Activated CD8-positive, alpha-beta T cell treated with anti-CD3 and anti-CD28 coated beads, Interleukin-2, amount 10 ng/mL, durations not matched to agents 7 days and 5 days (primary cell): ENCODE measurements at places on chromosomes 5 and 9.

DNA sequence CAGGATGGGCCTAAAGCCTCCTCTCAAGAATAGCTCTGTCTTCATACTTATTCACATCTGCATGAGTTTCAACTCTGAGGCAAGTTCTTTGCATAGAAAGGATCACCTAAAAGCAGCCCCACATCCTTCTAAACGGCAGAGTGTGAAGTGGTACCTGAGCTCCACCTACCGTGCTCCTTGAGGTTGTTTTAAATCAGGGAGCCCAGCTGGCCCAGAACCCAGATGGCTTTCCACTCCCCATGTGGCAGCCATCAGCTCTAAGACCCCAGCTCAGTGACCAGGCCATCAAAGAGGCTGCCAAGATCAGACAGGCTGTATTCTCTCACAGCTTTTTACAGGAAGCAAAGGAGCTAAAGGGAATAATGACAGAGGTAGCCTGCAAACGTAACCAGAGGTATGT, 299.3 kb downstream of the RASEF start:
- no peak for DNase-seq

DNA sequence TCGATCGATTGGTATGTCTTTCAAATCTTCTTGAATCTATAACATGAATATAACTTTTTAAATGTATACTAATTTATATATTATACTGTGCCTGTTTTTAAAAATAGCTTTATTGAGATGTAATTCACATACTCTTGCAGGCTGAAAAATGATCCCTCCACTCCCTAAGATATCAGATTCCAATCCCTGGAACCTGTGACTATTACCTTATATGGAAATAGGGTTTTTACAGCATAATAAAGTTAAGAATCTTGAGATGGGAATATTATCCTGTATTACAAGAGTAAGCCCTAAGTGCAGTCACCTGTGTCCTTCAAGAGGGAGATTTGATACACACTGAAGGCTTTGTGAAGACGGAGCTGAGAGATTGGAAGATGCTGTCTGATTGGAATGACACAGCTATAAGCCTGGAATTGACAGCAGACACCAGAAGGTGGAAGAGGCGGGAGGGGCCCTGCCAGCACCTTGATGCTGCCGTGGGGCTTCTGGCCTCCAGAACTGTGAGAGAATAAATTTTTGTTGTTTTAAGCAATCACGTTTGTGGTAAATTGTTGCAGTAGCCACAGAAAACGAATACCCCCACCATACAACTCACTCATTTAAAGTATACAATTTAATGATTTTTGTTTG, 161.3 kb downstream of the RMI1 start:
- DNase-seq = no peak

- DNase-seq = no peak
Observed at GRCh38 chr5:75663579-75664284, 52.5 kb downstream of the ANKDD1B start.

DNA sequence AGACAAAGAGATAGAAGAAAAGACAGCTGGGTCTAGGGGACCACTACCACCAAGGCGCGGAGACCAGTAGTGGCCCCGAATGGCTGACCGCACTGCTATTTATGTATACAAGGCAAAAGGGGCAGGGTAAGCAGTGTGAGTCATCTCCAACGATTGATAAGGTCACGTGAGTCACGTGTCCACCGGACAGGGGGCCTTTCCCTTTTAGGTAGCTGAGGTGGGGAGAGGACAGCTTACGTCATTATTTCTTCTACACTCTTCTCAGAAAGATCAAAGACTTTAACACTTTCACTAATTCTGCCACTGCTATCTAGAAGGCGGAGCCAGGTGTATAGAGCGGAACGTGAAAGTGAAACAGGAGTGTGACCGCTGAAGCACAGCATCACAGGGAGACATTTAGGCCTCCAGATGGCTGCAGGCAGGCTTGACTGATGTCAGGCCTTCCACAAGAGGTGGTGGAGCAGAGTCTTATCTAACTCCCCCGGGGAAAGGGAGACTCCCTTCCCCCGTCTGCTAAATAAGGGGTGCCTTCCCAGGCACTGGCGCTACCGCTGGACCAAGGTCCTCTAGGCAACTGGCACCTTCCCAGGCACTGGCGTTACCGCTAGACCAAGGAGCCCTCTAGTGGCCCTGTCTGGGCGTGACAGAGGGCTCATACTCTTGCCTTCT, 6.1 kb upstream of the PRR16 start:
- DNase-seq = peak; percentile 63

DNA sequence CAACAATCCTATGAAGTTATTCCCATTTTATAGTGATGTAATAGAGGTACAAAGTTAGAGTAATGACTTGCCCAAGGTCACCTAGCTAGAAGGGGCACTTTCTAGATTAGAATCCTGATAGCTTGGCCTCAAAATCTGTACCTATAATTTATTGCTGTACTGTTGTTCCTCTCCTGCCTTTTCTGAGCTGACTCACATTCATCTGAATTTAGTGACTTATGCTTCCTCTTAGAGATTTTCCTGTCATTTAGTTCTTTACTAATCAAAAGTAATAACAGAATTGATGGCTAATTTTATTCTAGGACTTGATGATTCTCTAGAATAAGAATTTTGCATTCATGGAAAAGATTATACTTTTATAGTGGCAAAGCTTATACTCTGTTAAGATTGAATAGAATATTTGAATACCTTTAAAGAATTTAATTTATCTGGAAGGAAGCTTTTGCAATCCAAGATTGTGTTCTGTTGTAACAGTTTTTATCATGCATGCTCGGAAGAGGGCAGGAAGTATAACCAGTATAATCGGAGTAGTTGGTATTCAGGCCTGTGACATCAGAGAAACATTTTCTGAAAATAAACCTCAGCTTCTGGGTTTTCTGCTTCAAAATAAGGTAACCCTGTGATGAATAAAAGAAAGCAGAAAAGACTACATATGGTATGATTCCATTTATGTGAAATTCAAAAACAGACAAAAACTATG, 21.3 kb downstream of the CYSTM1 start:
- DNase-seq = no peak

DNA sequence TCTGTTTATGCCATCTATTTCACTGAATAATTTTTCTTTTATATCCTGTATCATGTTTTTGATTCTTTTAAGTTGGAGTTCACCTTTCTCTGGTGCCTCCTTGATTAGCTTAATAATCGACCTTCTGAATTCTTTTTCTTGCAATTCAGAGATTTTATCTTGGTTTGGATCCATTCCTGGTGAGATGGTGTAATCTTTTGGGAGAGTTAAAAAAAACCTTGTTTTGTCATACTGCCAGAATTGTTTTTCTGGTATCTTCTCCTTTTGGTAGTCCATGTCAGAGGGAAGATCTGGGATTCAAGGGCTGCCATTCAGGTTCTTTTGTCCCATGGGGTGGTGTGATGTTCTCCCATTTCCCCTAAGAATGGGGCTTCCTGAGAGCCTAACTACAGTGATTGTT, 800.8 kb upstream of the TYRP1 start:
- no peak for DNase-seq

DNA sequence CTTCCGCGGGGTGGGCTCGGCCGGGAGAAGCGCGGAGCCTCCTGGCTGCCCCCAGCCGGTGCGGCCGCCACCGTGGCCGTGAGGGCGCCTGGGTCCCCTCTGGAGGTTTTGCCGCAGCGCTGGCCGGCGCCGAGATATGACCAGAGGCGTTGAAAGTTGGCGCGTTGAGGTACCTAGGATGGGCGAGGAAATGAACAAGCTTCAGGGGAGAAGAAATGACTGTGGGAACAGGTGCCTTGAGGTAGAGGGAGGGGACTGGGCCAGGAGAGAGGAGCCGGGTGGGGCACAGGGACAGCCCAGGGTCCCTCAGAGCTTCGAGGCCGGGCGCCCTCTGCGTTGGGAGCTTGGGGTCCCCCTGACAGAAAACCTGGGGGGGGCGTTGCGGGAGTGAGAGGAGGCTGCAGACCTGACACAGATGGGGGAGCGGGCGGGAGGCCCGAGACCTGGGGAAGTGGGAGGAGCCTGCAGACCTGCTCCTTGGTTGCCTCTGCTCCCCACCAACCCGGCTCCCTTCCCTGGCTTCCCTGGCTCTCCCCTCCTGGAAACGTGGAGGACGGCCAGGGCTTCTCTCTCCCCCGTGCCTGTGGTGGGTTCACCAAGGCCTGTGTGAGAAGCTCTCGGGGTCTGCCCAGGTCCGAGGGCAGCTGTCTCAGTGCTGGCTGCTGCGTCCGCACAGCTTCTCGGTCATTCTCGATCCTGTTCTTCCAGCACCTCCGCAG, 14.2 kb downstream of the RABL6 start:
- DNase-seq = no peak

GRCh38 chr9:94874316-94874715, 147.8 kb downstream of the AOPEP start:
- no peak for DNase-seq

DNA sequence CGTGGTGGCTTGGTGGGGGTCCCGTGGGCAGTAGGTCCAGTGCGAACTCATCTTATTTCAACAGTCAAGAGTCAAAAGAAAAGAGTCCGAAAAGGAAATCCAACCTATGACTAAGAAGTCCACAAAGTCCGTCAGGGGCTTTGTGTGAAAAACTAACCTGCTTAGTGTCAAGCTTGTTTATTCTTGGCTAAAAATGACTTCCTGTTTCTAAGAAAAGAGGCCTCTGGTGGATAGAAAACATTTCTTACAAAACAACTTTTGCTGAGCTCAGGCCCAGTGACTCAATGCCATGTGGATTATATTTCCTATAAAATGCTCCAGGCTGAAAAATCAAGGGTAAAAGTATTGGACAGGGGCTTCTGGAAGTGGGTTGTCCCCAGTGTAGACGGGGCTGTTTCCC, 105.9 kb downstream of the GADD45G start:
- DNase-seq = no peak

DNA sequence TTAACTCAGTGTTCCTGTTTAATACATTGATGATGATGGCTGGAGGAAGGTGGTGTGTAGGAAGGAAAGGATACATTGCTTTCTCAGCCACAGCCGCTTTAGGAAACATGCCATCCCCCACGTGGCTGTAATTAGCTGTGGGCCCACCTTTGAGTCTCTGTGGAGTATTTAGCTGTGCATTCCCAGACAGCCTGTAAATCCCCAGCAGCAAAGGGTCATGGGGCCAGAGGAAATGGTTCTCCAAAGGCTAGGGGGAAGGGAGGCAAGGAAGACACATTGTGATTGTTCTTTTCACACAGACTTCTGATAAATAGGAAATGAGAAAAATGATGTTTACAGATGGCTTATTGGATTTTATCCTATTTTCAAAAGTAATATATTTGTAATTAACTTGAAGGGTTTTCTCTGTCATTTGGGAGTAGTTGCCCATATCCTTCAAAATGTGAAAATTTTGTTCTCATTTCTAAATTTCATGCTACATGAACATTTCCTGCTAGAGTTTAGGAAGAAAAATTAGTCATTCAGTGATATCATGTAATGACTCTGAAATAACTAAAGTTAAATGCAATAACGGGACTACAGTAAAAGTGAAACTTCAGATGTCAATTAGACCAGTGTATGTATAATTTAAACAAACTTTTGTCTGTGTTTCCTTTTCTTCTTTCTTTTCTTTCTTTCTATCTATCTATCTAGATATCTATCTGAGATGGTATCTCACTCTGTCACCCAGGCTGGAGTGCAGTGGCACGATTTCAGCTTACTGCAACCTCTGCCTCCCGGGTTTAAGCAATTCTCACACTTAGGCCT, 24.3 kb upstream of the F2R start:
- no peak for DNase-seq

- DNase-seq = no peak
Observed at GRCh38 chr5:17697671-17698070, 63.4 kb downstream of the TAF11L14 start.

- no peak for DNase-seq
Observed at GRCh38 chr5:61734966-61735365, 402.9 kb downstream of the ZSWIM6 start.

- DNase-seq = no peak
Observed at GRCh38 chr9:68973619-68974018, 40.3 kb downstream of the PRKACG start.

DNA sequence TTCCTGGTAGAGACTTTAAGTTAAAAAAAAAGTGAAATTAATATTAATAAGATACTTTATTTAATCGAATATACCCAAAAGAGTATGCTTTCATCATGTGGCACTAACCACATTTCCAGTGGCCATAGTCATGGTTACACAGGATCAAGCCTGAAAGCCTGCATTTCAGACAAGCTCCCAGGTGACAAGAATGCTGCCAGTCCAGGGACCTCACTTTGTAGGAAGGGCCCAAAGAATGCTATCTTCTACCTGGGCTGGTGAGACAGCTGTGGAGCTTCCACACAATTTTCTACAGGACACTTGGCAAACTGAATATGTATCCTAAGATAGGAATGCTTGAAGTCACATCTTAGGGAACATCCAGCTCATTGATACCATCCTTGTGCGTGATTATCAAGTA, 203.8 kb downstream of the AUH start:
- DNase-seq = no peak

- no peak for DNase-seq
Observed at GRCh38 chr5:145509336-145510136, 325.6 kb downstream of the PRELID2 start.

- no peak for DNase-seq
Observed at GRCh38 chr5:96149546-96149945, 187.9 kb upstream of the ELL2 start.

DNA sequence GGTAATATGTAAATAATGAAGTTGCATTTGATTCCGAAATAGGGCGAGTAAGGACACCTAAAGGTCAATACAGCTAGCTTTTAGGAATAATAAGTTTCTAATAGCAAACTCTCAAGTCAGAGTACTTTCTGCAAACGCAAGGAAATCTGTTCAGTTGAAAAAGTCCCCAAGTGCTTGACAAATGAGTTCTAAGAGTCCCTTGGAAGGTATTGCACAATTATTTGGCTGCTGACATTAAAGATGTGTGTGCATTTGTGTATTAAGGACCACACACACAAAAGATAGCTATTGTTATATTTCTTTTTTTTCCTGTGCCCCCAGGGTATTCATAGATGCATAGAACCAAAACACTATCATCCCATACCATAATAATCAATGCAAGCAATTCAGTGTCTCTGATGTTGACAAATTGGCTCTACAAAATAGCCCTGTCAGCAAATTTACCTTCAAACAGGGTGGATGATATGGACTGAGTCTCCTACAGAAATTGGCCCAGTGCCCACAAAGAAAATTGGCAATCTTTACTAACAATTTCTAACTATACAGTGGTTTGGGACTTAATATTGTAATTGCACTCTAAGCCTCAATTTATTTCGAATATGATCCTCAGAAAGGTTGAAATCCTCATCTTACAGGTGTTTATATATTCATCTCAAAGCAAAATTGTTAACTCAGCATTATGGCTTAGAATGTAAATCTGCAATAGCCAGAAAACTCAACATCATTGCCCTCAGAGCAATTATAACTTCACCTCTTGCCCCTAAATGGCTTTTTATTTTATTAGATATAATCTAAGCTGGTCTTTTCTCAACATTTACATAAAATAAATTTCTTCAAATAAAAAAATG, 827.2 kb downstream of the MAT2B start:
- DNase-seq = no peak

GRCh38 chr5:113115061-113115460, 138.5 kb downstream of the DCP2 start:
- no peak for DNase-seq
